ENCODE measurements at places on chromosomes 2 and 18. TPM values are rescaled to one million over a fixed set of nuclear protein-coding genes. Genes with fewer than 3 reads are reported as not detected.

DNA sequence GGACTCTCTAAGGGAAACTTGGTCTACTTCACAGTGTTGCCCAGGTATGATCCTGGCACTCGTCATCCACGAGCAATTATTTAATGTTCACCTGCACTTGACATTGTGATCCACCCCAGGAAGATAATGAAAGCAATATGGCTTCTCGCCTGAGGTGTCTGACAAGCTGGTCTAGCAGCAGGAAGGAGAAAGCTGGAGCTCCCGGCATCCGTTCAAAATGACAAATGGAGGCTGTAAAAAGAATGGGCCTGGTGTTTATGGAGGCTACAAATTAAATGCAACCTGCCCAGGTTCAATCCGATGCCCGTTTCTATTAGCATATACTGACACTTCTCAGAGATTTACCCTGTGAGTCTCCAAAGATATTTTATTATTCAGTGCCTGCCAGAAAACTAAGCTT, 317.6 kb downstream of the CTNNA2 start:
- no peak for DNase-seq

DNA sequence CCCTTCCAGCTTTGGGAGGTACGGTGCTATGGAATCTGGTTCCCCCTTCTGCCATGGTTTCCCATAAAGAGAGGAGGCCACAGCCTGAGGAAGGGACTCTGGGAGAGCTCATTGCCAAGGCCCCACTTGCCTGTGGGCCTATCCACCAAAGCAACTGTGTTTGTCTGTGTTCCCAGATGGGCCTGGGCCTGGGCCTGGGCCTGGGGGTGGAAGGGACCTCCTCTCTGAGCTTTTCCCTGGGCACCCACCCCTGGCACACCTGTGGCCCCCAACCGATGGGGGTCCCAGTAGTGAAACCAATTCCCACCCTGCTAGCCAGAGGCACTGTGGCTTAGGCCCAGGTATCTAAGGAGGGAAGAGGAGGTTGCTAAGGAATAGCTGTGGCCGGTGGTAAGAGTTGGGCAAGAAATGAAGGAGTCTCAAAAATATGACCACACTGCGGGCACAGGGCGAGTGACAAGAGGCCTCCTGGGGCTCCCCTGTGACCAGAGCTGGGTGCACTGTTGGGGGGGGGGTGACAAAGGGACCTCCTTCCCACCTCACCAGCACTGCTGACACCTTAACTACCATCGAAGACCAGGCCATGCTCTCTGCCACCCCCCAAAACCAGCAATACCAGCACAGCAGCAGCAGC, 4.9 kb upstream of the DUSP2 start:
- peak; percentile 44 for DNase-seq

The KANSL3 gene
- 35.3 TPM for total RNA-seq

- DNase-seq = no peak
Measured at GRCh38 chr18:9950289-9951016, 36.6 kb downstream of the VAPA start.

DNA sequence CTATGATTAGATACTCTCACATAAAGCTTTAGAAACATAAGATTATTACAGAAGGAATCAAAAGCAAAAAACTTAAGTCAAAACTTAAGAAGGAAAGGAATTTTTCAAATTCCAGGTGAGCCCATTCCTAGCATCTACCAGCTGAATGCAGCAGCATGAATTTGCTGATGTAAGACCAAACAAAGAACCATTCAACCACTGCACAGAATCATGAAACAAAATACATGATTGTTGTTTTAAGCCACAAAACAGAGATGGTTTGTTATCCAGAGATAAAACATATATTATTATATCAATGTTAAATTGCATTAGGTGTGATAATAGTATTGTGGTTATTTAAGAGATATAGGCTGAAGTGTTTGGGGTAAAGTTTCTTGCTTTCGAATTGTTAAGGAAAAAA, 29.0 kb downstream of the PIGN start:
- no peak for DNase-seq

DNA sequence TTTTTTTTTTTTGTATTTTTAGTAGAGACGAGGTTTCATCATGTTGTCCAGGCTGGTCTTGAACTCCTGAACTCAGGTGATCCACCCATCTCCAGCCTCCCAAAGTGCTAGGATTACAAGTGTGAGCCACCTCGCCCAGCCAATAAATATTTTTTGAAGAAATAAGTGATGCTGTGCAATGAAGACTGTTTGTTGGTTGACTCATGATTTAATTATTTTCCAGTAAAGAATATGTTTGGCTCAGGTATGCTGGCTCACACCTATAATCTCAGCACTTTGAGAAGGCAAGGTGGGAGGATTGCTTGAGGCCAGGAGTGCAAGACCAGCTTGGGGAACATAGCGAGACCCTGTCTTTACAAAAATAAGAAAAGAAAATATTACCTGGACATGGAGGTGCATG, 41.8 kb upstream of the LPIN2 start:
- no peak for DNase-seq
